ACHN (cell line): ENCODE measurements at places on chromosomes 13 and 19.

DNA sequence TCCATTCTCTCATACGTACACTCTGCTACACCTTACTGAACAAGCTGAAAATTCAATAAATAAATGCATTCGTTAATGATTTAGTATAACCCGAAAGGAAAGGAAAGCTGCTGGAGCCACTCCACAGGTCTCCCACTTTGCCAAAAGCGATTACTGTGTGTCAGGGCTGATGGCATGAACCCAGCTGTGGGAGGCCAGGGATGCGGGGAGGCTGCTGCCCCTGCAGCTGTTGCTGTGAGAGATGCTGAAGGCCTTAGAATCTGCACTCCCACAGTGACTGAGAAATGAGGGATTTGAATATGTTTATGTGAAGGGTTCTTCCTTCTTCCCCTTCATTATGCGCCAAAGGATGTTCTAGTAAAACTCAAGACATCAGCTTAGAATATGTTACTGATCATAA lies 58.7 kb upstream of the NBEA start:
- no peak for DNase-seq

GRCh38 chr19:21680671-21681070 lies 86.7 kb downstream of the ZNF100 start:
- DNase-seq, result no peak

- peak; percentile 60 for DNase-seq
Observed at GRCh38 chr13:114339857-114340534, 25.7 kb downstream of the CHAMP1 start.

GRCh38 chr13:24280720-24281119 lies 28.7 kb upstream of the C1QTNF9 start:
- no peak for DNase-seq

DNA sequence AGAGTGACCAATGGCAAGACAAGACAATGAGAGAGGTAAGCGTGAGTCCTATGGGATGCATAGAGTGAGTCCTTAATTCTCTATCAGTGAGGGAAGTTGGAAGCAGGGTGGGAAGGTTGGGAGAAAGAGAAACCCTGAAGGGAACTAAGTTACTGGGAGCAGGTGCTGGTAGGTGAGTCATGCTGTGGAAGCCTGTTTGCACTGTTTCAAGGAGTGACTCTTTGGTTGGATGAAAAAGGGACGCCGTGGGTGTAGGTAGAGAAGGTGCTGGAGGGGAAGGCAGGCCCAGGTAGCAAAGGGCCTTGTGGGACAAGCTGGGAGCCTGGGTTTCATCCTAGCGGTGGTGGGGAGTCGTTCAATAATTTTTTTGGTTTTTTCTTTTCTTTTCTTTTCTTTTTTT lies 21.9 kb downstream of the IGFL1 start:
- DNase-seq, result no peak

- DNase-seq, result no peak
Observed at GRCh38 chr13:51858433-51859247, 3.1 kb upstream of the CCDC70 start.

DNA sequence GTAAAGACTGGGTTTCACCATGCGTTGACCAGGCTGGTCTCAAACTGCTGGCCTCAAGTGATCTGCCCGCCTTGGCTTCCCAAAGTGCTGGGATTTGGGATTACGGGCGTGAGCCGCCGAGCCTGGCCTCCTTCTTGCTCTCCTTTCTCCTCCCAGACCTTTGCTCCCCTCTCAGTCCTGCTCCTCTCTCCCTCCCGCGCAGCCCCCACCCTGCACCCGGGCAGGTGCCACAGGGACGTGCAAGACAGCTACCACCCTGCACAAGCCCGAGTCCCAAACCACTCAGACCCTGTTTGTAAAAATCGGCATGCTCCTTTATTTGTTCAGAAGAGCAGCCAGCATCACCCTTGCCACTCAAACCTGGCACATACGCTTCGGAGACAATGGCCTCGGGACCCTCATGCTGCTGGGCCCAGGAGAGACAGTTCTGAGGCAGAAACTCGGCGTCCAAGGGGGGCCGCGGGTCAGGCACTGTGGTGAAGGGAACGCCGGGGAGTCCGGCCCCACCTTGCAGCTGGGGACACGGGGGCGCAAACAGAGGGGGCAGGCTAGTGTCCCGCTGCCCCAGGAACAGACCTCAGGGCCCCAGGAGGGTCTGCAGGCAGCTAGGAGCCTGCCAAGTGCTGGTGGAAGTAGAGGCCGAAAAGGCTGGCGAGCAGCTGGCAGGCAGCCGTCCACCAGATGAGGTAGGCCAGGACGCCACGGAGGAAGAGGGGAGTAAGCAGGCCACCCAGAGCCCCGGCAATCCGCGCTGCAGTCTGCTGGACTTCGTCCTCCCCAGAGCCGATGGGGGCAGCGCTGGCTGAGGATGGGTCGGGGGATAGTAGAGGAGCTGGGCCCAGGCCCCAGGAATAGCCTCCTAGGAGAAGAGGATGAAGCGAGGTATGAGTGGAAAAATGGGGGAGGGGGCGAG lies 18.7 kb downstream of the TMEM161A start:
- DNase-seq, result no peak

- no peak for DNase-seq
Observed at GRCh38 chr13:45289936-45290563, 50.9 kb downstream of the TPT1 start.

- DNase-seq, result no peak
Observed at GRCh38 chr19:31448221-31448657, 99.0 kb upstream of the TSHZ3 start.

DNA sequence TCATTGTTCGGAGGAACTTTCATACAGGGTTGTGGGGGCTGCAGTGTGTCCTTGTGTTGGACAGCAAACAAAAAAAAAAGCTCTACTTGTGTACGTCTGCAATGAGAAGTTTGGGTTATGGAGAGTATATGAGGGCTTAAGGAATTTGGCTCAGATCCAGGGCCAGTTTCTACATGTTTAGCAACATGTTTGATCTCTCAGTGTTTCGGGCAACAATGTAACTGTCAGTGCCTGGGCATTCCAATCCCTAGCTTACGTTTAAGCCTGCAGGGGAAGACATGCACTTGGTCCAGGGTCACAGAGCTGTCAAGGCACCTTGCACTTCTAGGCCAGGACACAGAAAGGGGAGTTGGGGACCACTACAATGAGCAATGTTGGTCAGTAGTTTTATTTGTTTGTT lies 13.9 kb downstream of the ZNF543 start:
- DNase-seq, result no peak

GRCh38 chr13:39776439-39776838 lies 121.0 kb downstream of the COG6 start:
- DNase-seq, result no peak

GRCh38 chr19:23698711-23699520 lies 11.9 kb upstream of the ZNF675 start:
- DNase-seq, result no peak

GRCh38 chr13:39811051-39811450 lies 155.6 kb downstream of the COG6 start:
- no peak for DNase-seq

GRCh38 chr13:29847501-29847983 lies 2.9 kb downstream of the UBL3 start:
- DNase-seq, result peak; percentile 43

- DNase-seq, result no peak
Observed at GRCh38 chr19:11422163-11423065, 3.3 kb upstream of the RGL3 start.

GRCh38 chr19:49168421-49168820 lies 10.8 kb downstream of the TRPM4 start:
- no peak for DNase-seq

GRCh38 chr19:9823816-9824215 lies 3.9 kb upstream of the UBL5 start:
- DNase-seq, result no peak

DNA sequence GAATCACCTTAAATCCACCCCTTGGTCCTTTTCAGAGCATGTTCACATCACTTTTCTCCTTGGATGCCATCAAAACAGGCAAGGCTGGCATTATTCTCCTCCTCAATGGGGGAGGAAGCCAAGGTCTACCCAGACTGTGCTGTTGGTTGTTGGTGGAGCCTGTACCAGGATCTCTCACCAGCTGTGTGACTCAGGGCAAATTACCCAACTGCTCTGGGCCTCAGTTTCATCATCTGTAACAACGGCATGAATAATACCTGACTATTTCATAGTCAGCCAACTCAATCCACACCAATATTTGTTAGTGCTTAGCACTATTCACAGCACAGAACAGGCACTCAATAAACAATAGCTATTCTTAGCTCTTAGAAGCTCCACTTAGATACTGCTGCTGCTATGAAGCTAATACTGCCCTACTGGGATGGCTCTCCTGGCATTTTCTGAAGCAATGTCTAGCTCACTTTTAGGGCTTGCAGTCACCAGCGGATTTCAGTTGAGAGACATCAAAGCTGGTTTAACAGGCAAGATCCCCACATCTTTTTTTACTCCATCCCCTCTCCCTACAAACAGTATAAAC lies 116.9 kb downstream of the CCNA1 start:
- no peak for DNase-seq

- no peak for DNase-seq
Observed at GRCh38 chr19:4124638-4125037, 716 bp upstream of the MAP2K2 start.

DNA sequence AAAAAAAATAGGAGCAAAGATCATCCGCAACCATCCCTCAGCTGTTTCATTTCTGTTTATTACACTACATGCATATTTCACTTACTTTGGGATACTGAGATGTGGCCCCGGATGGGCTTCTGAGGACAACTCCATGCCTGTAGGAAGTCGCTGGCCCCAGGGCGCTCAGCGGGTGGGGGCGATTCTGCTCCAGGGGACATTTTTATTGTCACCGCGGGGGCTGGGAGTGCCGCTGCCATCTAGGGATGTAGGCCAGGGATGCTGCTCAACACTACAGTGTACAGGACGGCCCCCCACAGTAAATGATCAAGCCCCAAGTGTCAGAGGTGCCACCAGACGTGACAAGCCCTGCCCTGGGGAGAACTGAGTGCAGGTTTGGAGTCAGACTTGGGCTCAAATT lies 6.4 kb upstream of the BST2 start:
- DNase-seq, result no peak

DNA sequence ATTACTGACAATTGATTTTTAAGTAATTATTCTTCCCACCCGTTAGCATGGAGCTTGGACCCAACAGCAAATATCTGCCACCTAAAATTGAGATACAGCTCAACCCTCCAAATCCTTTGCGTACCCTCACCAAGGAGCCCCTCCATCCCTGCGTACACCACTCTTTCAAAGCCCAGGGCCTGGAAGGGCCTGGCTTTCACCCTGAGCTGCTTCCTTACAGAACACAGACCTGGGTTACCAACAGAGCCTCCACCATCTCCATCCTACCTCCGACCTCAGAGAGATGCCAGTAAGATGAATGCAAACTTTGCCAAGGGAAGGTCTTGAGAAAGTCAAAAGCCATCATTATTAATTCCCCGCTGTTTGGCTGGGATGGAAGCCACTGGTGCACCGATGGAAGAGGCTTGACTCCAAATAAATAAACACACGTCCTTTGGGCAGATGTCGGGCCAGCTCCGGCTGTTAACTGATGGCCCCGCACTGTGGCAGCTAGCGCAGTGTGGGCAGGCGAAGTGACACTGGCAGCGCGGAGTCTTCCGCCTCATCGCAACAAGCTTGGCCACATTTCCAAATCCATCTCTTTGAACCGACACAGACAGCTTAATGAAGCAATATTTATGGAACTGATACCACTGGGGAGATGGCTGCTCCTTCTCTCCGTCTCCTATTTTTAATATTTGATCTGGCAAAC lies 150.2 kb upstream of the VSTM2B start:
- DNase-seq, result no peak

GRCh38 chr13:73715114-73715910 lies 418.9 kb downstream of the KLF12 start:
- DNase-seq, result no peak

DNA sequence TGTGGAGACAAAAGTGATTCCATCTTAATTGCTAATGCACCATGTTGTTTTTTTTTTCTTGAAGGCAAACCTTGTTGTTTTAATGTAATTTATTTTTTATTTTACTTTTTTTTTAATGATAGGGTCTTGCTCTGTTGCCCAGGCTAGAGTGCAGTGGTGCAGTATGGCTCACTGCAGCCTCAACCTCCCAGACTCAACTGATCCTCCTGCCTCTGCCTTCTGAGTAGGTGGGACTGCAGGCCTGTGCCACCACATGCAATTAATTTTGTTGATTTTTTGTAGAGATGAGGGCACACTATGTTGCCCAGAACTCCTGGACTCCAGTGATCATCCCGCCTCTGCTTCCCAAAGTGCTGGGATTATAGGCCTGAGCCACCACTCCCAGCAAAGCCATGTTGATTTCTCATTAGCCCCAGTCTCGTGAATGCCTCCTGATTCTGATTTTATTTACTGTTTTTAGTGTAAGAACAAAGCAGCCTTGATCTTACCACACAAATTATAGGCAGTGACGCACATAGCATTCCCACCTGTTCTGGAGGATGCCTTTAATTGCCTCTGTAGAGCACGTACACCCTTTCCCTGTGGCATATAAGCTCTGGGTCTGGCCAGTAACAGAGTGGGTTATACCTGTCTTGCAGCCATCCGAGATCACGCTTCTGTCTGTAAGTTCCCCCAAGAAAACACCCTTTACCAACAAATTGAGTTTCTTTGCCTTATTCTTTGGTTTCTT lies 150.4 kb downstream of the GGACT start:
- no peak for DNase-seq

DNA sequence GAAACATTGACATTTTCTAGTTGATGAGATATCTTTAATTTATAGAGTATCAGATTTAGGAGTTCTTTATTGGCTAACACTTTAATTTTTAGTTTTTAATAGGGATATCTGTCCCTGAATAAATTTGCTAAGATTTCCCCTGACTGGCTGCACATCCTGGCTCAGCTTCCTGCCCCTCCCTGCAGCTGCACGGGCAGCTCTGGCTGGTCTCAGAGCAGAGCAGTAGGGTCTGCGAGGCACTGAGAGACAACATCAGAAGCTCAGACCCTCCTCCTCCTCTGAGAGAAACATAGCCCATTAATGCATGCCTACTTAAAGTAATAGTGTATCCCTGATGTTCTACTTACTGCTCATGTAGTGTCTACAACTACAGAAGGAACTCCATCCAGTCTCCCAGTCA lies 139.2 kb downstream of the TNFSF13B start:
- DNase-seq, result no peak

GRCh38 chr13:98439126-98439828 lies 137.6 kb downstream of the STK24 start:
- DNase-seq, result no peak

DNA sequence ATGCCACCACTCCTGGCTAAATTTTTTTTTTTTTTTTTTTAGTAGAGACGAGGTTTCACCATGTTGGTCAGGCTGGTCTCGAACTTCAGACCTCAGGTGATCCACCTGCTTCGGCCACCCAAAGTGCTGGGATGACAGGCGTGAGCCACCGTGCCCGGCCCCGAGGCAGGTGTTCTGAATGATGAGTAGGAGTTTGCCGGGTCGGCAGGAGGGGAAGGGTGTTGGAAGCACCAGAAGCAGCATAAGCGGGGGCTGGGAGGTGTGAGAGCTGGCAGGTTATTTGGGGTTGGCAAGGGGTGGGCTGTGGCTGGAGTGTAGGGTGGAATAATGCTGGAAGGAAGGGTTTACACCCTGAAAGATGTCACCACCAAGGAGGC lies 1.8 kb downstream of the SPPL2B start:
- no peak for DNase-seq

DNA sequence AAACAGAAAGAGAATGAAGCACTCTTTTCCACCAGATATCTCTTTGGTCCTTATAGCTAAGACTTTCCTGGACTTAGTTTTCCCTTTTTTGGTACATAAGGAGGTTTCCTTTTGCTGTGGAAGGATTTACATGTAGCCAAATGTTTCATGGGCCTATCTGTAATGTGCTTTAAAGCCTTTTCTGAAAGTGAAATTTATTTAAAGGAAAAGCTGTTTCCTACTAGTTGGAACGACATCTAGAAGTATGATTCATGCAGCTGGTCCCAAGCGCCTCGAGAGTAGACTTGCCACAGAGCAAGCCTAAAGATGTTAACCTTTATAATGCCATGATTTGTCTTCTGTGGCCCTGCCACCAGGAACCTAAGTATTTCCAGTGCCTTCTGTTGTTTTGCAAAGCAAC lies 390.3 kb downstream of the DLEU7 start:
- no peak for DNase-seq
